ENCODE measurements at places on chromosomes 5 and 9. TPM values are rescaled to one million over a fixed set of nuclear protein-coding genes. Genes with fewer than 3 reads are reported as not detected.

Gene IFNA2
- not detected for total RNA-seq

DNA sequence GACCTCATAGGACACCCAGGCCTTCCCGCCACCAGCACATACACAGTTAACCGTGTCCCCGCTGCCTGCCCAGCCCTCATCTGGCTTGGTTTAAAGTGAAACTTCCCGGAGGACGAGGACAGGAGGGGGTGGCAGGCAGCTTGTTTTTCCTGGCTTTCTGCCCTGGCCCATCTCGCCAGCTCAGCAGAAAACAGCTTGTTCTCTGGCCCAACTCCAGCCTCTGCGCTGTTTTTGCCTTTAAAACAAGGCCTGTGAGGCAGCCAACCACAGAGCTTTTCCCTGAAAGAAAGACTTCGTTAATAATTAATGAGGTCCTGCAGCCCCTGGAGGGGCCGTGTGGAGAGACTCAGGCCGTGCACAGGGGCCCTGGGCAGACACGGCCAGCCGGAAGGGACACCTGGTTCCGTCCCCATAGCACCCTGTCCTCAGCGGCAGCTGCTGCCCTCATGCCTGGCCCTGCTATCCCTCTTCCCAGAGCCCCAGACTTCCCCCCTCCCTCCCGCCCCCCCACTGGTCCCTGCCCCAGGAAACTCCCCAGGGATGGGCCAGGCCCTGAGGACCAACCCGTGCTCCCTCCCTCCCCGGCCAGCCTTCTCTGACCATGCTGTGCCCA is 108.7 kb downstream of the RXRA start:
- DNase-seq: peak; percentile 98

GRCh38 chr9:124179196-124180071 is 78.3 kb upstream of the NEK6 start:
- peak; percentile 31 for DNase-seq

DNA sequence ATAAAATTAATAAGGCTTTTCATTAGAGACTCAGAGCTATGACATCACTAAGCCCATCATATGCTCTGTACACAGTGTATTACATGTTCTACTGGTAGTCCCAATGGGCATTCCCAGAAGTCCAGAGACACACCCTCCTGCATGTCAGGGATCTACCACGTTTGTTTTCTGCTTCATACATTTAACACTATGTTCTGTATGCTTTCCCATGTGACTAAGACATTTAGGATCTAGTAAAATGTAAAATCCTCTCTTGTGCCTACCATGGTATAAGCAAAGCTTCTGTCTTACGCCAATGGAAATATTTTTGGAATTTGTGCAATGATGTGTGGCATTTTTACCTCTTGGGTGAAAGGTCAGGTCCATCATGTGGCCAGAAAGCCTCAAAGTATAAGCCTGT is 192.4 kb downstream of the ADAMTSL1 start:
- DNase-seq: no peak

Gene IL13
- total RNA-seq: 0.29 TPM

Gene EQTN
- total RNA-seq: not detected

DNA sequence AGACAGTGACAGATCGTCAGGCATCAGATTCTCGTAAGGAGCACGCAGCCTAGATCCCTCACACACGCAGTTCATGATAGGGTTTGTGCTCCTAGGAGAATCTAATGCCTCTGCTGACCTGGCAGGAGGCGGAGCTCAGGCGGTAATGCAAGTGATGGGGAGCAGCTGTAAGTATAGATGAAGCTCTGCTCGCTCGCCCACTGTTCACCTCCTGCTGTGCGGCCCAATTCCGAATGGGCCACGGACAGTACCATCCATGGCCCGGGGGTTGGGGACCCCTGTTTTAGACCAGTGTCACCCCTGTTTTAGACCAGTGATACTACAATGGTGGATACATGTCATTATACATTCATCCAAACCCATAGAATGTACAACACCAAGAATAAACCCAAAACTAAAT is 4.0 kb upstream of the ARSB start:
- peak; percentile 77 for DNase-seq

GRCh38 chr9:72883875-72884274 is 69.0 kb downstream of the ALDH1A1 start:
- DNase-seq: no peak

DNA sequence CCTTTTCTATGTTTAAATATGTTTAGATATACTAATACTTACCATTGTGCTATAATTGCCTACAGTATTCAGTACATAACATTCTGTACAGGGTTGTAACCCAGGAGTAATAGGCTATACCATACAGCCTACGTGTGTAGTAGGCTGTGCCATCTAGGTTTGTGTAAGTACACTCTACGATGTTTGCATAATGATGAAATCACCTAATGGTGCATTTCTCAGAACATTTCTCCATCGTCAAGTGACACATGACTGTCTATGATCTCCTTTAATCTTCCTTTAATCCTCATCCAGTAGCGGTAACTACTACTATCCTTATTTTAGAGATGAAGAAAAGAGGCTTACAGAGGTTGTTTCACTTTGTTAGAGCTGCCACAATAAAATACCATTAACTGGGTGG is 369.2 kb downstream of the PLK2 start:
- DNase-seq: no peak

DNA sequence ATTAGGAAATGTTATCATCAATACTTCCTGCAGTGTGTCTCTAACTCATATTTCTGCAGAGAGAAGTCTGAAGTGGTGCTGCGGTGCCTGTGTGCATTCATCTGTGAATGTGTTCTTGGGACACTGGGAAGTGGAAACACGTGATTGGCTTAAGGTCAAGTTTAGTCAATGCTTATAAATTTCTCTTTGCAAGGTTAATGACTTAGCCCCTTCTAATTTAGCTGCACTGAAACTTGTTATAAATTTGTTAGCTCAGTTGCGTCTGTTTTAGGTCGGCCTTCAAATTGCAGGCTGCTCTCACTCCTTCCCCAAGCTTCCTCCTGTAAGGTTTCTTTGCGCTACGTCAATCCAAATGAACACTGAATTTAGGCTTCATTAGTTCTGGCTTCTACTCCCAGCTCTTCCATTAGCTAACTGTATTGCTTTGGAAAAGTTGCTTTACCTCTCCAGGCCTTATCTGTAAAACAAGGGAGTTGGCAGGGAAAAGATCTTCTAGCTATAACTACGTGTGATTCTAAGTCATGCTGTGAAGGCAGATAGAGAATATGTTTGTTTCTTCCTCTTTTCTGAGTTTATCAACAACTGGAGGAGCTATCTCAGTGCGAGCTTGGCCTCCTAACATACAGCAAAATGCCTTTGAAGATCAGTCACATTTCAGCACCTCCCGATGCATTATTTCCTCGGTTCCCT is 341.8 kb downstream of the NFIB start:
- DNase-seq: no peak

Gene CCDC112
- 5.8 TPM for total RNA-seq

Gene RGS14
- total RNA-seq: 13.4 TPM

DNA sequence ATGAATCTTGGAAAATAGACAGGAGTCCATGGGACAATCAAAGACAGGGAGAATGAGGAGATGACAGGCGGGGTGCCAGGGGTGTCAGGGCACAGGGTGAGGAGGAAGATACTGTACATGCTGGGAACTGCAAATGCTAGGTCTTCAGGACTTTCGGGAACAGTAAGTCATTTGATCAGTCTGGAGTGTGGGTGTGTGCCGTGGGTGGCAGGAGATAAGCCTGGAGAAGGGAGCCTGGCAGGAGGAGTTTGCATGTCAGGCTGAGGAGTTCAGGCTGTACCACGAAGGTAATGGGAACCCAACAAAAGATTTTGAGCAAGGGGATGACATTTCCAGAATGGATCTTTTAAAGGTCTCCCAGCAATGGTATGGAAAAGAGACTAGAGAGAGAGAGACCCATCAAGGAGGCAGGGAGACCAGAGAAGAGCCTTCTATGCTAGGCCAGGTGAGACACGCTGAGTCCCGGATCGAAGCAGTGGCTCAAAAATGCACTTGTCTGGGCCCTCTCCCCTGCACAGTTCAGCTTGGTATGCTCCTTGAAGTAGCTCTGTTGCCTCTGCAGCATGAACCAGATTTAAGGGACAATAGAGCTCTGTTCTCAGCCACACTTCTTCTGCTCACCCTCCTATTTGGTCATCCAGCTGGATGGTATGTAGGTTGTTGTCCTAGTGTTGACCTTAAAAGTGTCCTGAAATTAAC is 77.0 kb upstream of the FER start:
- no peak for DNase-seq

Gene MRPS30
- total RNA-seq: 37.4 TPM

- no peak for DNase-seq
These were observed 37.9 kb upstream of the IDNK start for GRCh38 chr9:83584995-83585394.
